ENCODE measurements at places on chromosomes 3 and 15.

GRCh38 chr3:94175677-94176076 lies 112.8 kb downstream of the NSUN3 start:
- DNase-seq, result no peak

DNA sequence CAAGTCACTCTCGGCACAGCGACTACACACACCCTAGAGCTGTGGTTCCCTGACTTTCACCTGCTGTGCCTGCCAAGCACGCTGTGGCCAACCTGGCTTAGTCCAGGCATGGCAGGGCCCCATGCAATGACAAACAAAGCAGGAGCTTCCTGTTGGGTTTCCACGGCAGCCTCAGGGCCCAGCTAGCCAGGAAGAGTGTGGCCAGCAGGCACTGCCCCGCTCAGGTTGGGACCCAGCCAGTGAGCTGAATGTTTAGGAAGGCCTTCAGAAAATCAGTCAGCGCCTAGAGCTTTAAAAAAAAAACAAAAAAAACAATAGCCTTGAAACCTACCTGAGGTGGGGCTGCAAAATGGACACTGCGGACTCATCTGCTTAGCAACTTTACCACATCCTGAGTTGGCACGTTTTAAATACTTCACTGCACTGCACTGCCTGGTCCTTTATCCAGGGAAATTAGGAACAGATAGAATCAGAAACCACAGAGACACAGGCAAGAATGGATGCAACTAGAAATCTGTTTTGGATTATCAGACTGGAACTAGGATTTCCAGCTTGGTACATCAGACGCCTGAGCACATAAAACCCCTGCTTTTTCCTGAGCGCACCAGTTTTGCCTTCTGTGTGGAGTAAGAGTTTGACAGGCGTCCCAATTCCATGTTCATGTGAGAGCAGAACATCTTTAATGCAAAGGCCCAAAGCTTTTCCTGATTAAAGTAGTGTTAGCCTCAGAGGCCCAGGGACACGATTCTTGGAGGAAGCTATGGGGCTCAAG lies 36.2 kb upstream of the LDHAL6B start:
- peak; percentile 71 for DNase-seq

DNA sequence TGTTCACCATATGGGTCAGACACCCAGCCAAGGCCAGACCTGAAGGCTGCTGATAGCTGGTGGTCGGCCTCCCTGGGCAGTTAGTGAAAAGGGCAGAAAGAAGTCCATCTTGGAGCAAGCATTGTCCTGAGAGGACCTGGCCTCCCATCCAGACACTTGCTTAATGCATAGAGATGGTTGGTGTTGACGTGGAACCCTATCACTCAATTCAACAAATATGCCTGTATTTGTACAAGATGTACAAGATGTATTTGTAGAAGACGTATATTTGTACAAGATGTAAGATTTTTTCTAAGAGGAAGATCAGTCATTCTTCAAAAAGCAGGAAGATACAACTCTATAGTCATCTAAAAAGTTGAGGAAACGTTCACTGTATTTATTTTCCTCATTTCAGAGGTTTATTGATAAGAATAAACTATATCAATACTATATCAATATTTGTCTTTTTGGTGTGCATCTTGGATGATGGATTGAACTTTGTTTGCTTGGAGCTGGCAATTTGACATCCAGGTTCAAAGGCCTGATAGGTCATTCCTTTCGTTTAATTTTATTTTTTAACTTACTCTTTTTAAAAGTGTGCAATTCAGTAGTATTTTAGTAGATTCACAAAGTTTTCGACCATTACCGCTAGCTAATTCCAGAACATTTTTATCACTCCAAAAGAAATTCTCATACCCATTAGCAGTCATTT lies 5.9 kb downstream of the TMEM42 start:
- DNase-seq, result no peak

DNA sequence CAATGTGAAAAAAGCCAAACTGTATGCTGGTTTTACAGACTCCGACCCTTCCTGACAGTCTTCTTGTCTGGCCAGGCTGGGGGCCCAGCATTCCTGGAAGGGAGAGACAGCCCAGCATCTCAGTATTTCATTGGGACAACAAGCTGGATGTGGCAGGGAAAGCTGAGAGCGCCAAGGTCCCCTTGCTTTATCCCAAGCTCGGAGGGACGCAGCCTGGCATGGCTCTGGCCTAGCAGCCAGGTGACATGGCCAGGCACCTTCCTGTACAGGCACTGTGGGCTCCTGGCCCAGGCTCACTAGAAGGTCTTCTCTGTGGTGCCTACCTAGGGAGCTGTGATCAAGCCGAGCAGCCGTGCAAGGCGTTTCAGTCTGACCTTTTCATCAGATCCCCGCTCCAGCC lies 33.0 kb downstream of the UMPS start:
- no peak for DNase-seq

- DNase-seq, result peak; percentile 59
Measured at GRCh38 chr15:88878720-88879184, 16.6 kb downstream of the HAPLN3 start.

- no peak for DNase-seq
Measured at GRCh38 chr15:29692527-29692926, 129.7 kb downstream of the TJP1 start.

DNA sequence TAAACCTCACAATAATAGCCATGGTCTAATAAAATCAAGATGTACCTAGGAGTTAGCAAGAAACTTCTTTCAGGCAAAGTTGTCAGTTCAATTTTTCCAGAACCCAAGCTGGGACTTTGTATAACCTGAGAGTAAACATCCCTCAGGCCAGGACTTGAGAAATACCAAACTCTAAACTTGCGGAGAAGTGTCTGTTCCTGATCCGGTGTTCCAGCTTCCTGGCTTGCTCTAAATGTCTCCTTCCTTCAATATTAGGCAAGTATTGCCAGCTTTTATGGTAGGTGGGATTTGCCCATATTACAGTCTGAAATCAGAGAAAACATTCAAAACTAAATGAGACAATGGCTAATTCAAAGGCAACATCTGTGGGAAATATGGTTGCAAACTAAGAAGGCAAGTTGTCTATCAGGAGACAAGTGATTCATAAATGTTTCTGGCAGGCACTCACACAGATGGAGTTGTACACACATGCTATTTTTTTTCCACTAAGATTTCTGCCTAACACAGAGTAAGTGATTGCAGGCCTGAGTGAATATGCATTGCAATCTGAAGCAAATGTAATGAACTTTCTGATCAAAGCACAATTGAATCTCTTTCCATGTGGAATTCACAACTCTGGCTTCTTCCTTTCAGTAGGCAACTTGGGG lies 88.3 kb upstream of the COL8A1 start:
- peak; percentile 14 for DNase-seq

DNA sequence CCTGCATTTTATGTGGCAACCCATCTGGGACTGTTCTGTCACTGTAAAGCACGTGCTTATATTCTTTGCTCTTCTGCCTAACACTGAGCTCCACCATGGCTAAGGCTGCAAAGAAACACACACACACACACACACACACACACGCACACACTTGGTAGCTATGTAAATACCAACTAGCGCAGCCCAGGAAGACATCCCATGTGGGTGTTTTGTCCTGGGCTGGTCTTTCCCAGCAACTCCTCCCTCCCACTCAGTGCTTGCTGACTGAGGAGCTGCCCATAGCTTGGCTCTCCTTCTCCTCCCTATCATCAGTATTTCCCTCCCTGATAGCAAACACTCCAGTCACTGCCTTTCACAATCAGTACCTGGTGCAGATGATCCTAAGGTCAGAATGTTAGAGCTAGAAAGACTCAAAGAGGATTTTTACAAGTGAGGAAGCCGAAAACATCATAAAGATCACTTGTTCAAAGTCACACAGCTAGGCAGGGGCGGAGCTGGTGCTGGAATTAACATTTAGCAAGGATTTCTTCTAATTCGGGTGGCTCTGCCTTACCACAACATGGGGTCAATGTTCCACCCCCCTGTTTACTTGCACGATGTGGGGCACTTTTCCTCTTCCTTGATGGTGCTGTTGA lies 377.1 kb upstream of the TBL1XR1 start:
- no peak for DNase-seq

GRCh38 chr3:49484471-49484870 lies 14.4 kb downstream of the DAG1 start:
- DNase-seq, result no peak

GRCh38 chr15:70557521-70558258 lies 205.7 kb downstream of the UACA start:
- DNase-seq, result no peak

DNA sequence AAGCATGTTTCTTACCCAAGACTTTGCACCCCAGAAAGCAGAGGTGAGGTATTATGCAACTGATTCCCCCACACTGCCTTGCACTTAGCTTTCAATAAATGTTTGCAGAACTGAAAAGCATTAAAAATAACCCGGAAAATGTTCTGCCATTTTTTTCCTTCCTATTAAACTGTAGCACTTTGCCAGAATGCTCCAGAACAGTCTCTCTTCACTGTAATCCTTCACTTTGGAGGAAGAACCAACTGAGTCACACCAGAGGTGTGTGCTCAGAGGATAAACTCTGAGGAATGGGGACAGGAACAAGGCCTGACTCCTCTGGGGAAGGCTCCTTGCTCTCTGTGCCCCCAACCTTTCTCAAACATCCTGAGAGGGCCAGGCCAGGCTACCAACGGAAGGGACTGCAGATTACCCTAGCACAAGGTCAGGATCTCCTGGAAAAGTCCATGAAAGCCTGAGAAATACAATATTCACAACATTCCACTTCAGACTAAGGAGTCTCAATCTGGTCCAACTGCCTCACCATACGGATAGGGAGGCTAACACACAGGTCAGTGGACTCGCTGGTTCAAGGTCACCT lies 19.0 kb downstream of the ANP32A start:
- no peak for DNase-seq

DNA sequence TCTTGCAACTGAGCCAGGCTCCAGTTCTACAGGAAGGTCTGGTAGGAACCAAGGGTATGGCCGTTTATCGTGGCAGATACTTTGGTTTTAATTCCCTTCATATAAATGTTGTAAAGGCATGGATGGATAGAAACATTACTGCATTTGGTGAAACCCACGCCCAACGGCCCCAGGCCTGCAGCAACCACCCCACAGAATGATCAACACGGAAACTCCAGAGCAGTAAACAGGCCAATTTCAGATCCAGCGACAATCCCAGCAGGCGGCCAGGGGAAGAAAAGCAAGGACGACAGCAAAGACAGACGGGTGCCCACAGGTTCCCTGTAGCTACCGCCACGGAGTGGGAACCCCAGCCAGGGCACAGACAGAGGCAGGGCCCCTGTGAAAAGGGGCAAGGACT lies 32.6 kb upstream of the PCSK6 start:
- DNase-seq, result no peak

DNA sequence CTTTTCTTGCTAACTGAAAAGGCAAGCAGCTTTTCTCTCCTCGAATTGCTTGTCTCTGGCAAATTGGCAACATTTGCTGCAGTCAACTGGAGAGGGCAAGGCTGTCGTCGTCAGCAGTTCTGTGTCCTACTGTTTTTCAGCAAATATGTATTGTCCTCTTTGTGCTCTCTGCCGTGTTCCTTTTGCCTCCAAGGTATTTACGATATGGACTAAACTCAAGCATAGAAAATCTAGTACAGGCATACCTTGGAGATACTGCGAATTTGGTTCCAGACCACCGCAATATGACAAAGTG lies 558 bp upstream of the SLC30A4 start:
- DNase-seq, result no peak

DNA sequence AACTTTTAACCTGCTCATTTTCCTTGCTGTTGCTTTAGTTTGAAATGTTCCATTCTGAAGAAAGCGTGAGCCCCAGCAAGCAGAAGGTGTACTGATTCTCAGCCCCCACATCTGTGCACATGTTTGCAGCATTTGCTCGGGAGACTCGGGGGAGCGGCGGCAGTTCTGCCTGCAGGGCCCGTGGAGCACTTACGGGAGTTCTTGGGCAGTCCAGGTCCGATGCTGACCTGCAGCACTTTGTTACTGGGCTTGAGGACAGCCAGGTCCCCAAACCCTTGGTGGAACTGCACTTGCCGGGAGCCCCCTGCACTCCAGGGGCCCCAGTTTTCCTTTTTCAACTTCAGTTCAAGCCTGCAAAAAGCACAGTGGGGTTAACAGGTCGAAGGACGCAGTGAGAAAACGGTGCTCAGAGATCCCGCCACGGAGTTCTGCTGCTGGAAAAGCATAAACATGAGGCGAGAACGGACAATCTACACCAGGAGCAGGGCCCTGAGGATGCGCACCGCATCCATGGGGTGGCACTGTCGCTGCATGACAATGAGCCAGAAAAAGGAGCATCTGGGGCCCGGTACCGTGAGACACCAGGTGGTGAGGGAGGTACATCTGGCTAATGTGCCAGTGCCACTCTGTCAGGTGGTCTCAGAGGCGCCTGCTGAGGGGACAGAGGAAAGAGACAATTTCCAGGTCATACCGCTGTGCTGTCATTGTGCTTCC lies 45.6 kb upstream of the LDHAL6B start:
- peak; percentile 43 for DNase-seq

DNA sequence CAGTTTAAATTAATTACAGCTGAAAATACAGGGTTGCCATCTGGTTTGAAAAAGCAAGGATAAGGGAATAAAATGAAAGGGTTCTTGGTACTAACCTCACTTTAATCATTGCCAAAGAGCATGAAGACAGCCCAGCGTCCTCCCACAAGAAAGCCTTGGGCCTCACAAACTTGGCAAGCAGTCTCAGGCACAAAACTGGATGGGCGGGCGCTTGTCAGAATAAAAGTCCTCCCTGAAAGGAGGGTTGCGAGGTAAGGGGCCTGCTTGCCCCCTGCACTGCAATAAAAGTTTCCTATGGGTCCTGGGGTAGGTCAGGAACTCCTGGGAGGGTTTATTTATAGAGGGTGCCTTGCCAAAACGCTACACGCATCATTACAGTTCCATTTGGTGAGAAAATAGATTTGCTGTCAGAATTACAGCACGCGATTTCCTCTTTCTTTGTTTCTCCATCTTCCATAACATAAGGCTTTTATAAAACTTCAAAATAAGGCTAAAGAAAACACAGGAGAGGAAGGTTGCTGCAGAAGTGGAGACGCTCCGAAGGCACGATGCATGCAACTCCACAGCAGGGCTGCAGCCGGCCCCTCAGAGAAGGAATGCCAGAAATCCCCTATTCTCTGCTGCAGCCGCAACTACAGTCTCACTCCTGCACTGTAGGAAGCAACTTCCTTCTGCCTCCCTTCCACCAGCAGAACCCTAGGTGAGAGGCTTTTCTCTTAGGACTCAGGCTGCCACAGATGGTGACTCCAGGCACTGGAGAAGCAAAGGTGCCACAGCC lies 61.3 kb downstream of the VGLL4 start:
- peak; percentile 55 for DNase-seq

GRCh38 chr3:69504232-69504631 lies 118.3 kb upstream of the FRMD4B start:
- DNase-seq, result no peak

GRCh38 chr15:33860754-33861153 lies 107.5 kb upstream of the CHRM5 start:
- DNase-seq, result peak; percentile 84

GRCh38 chr15:99911816-99912215 lies 178.6 kb upstream of the LYSMD4 start:
- DNase-seq, result no peak

DNA sequence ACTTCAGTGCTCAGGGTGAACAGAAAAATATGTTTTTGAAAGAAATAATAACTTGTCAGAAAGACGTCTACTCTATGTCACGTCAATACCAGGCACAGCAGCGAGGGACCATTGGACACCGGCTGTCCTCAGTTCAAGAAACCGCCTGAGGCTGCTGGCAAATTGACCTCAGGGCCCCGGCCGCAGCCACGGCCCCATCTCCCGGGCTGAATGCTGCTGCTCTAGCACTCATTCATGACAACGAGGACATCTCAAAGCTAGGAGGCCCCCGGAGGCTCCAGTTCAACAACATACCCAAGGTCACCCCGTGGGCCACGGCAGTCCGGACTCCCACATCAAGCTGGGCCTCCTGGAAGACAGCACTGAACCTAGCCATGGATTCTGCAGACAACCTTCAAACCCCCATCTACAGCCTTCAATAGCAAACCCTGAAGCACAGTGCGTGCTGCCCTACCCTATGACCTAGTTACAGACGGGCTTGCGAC lies 204.0 kb upstream of the NSMCE3 start:
- DNase-seq, result no peak
